ENCODE measurements at places on chromosomes 16 and 17.
A peak's percentile ranks its signal among the peaks of the same experiment; 100 is the strongest.

GRCh38 chr16:86975445-86975844 lies 341.7 kb downstream of the C16orf95 start:
- no peak for DNase-seq

DNA sequence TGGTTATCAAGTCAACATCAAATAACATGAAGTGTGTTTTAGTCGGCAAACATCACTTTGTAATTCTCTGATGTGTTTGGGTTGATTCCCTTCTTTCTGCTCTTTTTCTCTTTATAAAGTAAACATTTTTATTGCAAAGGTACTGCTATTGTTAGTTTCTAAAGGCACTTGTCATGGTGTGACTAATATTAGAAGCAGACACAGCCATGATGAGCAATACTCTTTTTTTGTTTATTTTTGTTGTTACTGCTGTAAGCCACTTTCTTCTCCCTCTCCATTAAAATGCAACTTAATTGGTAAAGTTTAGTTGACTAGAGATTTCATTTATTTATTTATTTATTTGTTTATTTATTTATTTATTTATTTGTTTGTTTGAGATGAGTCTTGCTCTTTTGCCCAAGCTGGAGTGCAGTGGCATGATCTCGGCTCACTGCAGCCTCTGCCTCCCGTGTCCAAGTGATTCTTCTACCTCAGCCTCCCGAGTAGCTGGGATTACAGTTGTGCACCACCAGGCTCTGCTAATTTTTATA lies 424.7 kb downstream of the WWOX start:
- DNase-seq = no peak

DNA sequence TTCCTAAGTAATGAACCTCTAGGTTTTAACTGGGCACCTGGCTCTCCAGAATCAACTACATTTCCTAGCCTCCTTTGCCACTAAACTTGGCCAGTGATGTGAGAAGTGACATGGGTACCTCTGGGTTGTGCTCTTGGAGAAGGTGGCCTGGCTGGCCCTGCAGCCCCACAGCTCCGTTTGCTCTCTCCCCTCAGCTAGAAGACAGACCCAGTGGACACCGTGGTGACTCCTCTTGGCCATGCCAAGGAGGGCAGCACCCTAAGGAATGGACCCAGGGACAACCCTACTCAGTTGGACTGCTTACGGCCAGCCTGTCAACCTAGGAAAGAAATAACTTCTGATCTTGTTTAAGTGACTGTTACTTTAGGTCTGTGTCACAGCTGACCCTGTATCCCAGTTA lies 151.4 kb downstream of the TMEM132E start:
- DNase-seq = no peak

DNA sequence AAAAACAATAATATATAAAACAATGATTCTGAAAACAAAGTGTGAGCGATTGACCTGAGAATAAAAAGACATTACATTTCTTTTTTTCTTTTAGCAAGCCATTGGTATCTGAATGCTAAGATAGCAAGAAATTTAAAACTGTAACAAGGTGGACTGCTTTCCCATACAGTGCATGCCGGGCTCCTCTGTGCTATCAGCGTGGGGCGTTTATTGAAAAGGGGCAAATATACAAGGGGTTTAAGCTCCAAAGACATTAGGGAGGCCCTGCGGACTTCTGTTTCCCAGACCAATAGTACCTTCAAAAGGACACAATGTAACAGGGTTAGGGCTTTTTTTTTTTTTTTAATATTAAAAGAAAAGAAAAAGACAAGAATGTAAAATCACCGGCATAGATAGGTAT lies 261.3 kb downstream of the ZFHX3 start:
- DNase-seq = peak; percentile 12

GRCh38 chr17:50272711-50273653 lies 1.3 kb upstream of the TMEM92 start:
- DNase-seq = peak; percentile 79

GRCh38 chr17:58575511-58575910 lies 61.1 kb upstream of the MTMR4 start:
- no peak for DNase-seq

GRCh38 chr16:49463529-49463928 lies 89.9 kb downstream of the C16orf78 start:
- DNase-seq = no peak

DNA sequence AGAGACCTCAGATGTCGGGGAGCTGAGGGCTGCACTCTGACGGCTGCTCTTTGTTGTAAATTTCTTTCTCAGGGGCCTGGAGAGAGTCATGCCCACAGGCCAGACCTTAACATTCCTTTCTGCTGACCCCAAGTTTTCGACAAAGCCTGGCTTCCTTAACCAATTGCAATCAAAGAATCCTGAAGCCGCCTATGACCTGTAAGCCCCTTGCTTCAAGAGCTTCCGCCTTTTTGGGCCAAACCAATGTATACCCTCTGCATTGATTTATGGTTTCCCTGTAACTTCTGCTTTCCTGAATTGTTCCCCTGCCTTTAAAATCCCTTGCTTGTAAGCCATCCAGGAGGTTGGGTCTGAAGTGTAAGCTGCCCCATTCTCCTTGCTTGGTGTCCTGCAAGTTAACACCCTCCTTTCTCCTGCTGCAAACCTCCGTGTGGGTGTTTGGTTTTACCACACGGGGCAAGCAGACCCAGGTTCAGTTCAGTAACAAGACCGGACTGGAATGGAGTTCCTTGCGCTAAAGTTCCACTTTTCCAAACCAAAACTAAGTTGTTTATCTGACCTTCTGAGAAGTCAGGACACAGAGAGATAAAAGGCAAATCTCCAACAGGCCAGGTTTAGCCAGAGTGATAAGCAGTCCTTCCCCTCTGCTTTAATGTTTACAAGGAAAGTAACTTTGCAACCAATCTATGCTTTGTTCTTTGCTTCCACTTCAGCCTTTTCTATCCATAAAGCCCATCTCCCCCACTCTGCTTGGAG lies 141.6 kb downstream of the KCNJ12 start:
- no peak for DNase-seq

DNA sequence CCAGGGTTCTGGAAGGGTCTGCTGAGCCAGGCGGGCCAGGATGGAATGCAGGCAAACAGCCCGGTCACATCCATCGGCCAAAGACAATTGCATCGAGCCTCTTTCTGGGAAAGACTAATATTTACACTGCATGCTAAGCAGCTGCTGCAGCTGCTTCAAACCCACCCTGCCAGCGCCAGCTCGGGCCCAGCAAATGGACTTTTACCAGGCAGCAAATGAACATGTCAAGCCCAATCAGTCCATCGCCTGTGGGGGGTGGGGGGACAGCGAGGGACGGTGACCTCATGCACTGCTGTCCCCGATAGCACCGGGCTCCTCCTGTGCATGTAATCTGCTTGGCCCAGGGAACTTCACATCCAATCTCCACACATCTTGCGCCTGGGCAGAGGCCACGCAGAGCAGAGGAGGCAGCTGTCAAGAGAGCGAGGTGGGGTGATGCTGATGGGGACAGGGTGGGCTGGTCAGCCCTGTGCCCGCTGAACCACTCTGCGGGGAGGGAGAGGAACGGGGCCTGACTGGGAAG lies 39.4 kb upstream of the CDH5 start:
- peak; percentile 64 for DNase-seq

Data from muscle of arm (tissue), 14 donors.